ENCODE measurements at places on chromosomes 3 and 15. TPM values are rescaled to one million over a fixed set of nuclear protein-coding genes. Genes with fewer than 3 reads are reported as not detected.
A peak's percentile ranks its signal among the peaks of the same experiment; 100 is the strongest.

ARNT2 gene
- total RNA-seq, result 0.45 TPM

CD86 gene
- 1.4 TPM for total RNA-seq

IL16 gene
- 2.1 TPM for total RNA-seq

LINGO1 gene
- 0.86 TPM for total RNA-seq

- DNase-seq, result no peak
Measured at GRCh38 chr3:139455855-139456254, 20.5 kb downstream of the RBP2 start.

DNA sequence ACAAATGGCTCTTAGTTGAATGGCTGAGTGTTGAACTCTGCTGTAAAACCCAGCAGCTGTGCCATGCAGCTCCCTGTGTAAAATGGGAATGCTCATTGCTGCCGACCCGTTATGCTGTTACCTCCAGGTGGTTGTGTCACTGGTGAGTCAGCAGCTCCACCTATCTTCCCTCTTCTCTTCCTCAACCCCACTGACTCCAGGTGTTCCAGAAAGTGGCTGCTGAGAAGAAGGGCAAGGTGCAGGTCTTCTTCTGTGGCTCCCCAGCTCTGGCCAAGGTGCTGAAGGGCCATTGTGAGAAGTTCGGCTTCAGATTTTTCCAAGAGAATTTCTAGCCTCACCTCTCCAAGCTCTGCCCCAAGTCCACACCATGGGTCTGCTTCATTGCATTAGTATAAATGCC, 41.9 kb downstream of the NOX5 start:
- no peak for DNase-seq

GRCh38 chr3:23333633-23334032, 130.5 kb downstream of the UBE2E2 start:
- no peak for DNase-seq

DNA sequence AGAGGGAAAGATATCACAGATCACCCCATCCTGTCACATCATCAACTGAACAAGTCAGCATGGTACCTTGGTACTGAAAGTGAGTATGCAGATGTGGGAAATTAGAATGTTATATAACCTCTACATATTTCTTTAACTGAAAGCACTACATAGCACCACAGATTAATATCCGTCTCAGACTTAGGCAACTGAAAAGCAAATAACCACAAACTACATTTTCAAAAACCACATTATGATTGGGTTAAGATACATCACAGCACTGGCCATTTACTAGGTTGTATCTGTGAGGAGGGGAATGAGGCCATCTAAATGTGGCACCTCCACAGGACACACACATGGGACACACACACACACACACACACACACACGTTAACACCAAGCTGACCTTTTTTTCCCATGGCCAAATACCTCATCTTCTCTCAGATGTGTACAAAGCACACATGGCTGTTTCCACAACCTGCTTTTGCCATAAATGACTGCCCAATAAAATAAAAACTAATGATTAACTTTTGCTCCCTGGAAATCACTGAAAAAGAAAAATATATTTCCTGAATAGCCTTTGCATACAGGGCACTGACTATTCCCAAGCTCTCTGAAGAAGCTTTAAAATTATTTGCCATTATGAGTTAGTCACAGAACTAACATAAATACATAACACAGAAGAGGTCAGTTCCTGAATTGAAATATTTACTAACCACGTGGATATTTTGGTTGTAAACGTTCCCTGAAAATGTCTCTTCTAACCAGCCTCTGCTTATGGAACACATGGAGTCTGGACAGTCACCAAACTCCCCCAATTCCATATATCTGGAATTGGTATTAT, 60.1 kb downstream of the SUMF1 start:
- peak; percentile 54 for DNase-seq

DNA sequence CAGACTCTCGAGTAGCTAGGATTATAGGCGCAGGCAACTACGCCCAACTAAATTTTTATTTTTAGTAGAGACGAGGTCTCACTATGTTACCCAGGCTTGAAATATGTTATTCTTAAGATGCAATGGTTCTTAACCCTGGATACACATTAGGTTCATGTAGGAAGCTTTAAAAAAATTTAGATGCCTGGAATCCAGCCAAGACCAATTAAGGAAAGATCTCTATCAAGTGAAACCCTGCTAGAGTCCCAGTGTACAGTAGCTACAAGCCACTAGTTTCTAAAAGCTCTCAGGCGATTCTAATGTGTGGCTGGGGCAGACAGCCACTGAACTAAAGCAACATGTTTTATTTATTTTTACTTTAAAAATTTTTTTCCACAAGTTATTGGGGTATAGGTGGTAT, 33.2 kb downstream of the TRIM69 start:
- DNase-seq, result no peak

DNA sequence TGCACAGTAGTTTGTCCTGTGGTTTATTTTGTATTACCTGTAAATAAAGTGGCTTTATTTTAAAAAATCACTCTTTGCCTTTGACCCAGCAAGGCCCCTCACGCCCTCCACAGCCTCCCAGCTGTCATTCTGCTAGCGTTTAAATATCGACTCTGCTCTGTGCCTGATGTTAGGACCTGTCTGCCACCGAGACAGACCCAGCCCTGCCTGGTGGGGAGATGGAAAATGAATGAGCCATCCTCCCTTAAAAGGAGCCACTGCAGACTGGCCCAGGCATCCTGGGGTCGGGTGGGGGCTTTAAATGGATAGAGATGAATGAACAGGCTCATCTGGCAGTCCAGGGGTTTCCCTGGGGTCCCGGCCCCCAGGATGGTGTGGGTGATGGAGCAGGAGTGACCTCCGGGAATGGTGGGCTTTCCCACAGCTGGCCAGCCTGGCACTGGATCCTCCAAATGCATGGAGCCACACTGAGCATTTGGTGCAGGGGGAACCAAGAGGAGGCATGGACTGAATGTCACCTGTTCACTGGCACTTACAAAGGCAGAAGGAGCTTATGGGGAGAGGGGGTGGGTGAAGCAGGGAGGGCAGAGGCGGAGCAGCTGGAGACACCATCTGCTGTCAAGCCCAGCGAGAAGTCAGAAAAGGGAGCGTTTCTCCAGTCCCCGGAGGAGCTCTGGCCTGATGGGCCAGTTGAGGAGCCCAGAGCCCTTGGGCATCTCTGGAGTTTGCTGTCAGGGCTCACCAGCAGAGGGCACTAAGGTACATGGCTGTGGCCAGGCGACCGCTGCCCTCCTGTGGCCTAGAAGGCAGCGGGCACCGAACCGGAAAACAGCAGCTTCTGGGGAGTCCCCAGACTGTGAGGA, 11.9 kb downstream of the GRM2 start:
- peak; percentile 73 for DNase-seq

GRCh38 chr3:20326541-20326940, 140.5 kb upstream of the SGO1 start:
- no peak for DNase-seq

GRCh38 chr3:29802057-29802456, 521.2 kb downstream of the RBMS3 start:
- no peak for DNase-seq

- DNase-seq, result no peak
Measured at GRCh38 chr3:18847583-18848197, 300.6 kb upstream of the KCNH8 start.

DNA sequence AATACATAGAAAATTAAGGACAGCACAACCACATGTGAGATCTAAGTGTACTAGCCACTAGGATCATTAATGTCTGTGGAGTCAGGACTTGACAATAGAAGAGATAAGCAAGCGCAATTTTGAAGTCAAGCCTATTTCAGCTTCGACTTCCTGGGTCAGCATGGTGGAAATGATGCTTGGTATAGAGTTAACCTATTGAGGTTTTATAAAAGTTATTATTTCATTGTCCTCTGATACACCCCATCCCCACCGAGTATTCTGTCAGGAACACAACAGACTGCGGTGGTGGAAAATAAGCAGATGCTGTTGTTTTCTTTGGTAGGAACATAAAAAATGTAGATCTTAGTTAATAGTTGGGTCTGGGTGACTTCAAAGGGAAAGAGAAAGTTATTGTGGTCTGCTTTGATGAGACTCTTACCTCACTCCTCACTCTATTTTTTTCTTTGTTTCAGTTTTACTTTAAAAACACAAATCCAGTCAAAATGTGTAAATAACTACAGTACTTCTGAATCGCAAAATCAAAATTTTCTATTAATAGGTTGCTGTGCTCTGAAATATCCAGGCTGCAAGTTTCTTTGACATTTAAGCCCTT, 82.1 kb downstream of the IL5RA start:
- DNase-seq, result no peak

DNA sequence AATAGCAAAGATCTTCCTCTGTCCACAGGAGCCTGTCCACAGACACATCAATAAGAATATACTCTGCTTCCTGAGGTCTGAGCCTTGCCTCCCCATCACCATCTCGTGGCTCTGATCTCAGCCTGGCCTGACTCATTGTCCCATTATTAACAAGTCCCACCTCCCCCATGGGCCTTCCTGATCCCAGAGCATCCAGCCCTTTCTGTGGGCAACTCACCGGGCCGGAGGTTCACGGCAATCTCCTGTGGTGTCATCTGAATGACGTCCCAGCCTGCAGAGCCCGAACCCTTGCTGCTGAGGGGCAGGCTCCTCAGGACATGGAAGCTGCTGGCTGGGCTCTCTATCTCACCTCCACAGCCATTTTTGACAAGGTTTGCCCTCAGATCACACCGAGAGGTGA, 28.1 kb downstream of the ITGB5 start:
- DNase-seq, result peak; percentile 40

DNA sequence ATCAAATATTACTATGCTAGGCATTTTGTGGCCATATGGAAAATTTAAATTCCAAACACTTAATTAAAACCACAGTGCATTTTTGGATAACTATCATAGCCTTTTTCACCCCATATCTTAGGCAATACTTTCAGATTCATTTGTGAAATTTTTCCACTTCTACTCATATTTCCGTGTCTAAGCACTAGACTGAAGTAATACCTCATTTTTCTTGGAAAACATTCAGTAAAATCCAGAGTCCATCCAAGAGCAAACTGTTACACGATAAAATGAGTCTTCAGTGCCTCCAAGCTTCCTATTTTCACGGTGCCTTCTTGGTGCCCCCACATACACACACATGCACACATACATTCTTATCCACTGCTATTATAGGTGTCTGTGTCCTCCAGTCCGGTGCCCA, 845.9 kb downstream of the TBL1XR1 start:
- DNase-seq, result no peak
